Parietal lobe (tissue), 2 donors: ENCODE measurements at places on chromosomes 3 and 15. TPM values are rescaled to one million over a fixed set of nuclear protein-coding genes. Genes with fewer than 3 reads are reported as not detected.

RBPMS2 gene
- total RNA-seq: not detected

C3orf85 gene
- total RNA-seq: not detected

DUOXA2 gene
- total RNA-seq: not detected

SLC2A2 gene
- total RNA-seq: not detected

AGBL1 gene
- 2.5 TPM for total RNA-seq

ITPKA gene
- 1.3 TPM for total RNA-seq

NR2E3 gene
- not detected for total RNA-seq
